Colonic mucosa (tissue), 4 donors: ENCODE measurements at places on chromosomes 4 and X. TPM values are rescaled to one million over a fixed set of nuclear protein-coding genes. Genes with fewer than 3 reads are reported as not detected.

The UGT2B17 gene
- total RNA-seq, result 561 TPM

The NLGN3 gene
- 0.67 TPM for total RNA-seq

The SRPX gene
- 7.6 TPM for total RNA-seq

The CXCR3 gene
- total RNA-seq, result 3.9 TPM

The CCDC149 gene
- 13.5 TPM for total RNA-seq

The MID1 gene
- 38.3 TPM for total RNA-seq

The PF4V1 gene
- not detected for total RNA-seq

The UGDH gene
- 328 TPM for total RNA-seq

The SYN1 gene
- 1.5 TPM for total RNA-seq

The MAGEB2 gene
- not detected for total RNA-seq

The CCDC120 gene
- 11.8 TPM for total RNA-seq

The RBM46 gene
- total RNA-seq, result not detected

The SH3TC1 gene
- 22.5 TPM for total RNA-seq

The MRPS18C gene
- total RNA-seq, result 57.6 TPM

The TSPAN7 gene
- total RNA-seq, result 66.1 TPM

The KCTD8 gene
- total RNA-seq, result not detected

The RENBP gene
- 5.0 TPM for total RNA-seq

The EDNRA gene
- total RNA-seq, result 0.91 TPM

The TBC1D8B gene
- total RNA-seq, result 11.6 TPM

The ARMCX1 gene
- 8.7 TPM for total RNA-seq

The MAP7D2 gene
- total RNA-seq, result 2.4 TPM

The SPANXB1 gene
- total RNA-seq, result not detected

The CYTL1 gene
- total RNA-seq, result 0.90 TPM

The P2RY8 gene
- 1.3 TPM for total RNA-seq

The CHRDL1 gene
- total RNA-seq, result 18.3 TPM
